EL (cell line): ENCODE measurements at places on chromosomes 3 and 15.
A peak's percentile ranks its signal among the peaks of the same experiment; 100 is the strongest.

GRCh38 chr3:132997404-132998185, 40.6 kb upstream of the TMEM108 start:
- no peak for DNase-seq

DNA sequence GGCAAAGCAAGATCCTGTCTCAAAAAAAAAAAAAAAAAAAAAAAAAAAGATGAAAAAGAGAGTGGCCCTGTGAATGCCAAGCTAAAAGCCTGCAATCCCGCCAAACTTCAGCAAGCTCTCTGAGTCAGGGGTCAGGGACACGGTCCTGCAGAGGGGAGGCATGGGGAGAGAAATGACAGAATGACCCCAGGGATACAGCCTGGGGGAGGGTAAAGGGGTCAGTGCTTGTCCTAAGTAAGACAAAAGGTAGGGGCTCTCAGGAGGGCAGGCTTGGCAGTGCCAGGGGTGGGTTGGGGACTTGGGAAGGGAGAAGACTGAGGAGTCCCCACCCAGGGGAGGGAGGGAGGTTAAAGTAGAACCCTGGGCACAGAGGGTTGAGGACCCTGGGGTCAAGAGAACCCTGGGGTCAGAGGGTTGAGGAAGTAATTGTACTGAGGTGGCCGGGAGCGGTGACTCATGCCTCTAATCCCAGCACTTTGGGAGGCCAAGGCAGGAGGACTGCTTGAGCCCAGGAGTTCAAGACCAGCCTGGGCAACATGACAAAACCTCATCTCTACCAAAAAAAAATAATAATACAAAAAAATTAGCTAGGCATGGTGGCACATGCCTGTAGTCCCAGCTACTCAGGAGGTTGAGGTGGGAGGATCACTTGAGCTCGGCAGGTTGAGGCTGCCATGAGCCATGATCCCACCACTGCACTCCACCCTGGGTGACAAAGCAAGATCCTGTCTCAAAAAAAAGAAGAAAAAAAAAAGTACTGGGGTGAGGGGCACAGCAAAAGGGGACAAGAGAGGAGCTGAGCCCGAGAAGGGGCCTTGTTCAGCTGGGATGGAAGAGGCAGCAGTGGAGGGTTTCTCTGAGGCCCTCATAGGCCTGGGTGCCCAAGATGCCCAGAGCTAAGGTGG, 5.2 kb upstream of the SEMA3B start:
- no peak for DNase-seq

DNA sequence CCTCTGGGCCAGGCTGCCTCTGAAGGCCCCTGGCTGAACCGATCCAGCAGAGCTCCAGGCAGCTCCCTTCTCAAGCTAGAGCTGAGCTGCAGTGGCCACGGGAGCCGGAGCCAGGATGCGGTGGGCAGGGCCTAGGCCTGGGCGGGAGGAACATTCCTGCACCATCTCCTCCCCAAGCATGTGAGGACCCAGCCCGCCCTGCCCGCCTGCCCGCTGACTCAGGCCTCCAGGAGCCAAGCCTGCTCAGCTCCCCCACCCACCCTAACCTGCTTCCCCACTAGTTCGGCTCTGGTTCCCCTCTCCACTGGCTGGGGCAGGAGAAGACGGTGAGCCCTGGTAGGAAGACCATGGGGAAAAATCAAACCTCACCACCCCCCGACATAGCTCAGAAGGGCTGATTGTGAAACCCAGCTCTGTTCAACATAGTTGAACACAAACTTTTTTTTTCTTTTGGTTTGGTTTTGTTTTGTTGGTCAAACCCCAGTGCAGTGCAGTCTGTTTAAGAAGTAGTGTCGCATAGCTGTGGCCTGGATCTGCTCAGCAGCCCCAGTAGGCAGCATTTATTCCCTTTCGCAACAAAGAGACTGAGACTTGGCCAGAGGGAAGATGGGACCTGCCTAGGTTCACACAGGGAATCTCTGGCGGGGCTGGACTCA, 13.5 kb downstream of the SNX33 start:
- peak; percentile 96 for DNase-seq

- no peak for DNase-seq
Observed at GRCh38 chr15:45674677-45675076, 39.8 kb downstream of the SQOR start.

- no peak for DNase-seq
Observed at GRCh38 chr15:89660556-89660955, 5.3 kb upstream of the KIF7 start.

DNA sequence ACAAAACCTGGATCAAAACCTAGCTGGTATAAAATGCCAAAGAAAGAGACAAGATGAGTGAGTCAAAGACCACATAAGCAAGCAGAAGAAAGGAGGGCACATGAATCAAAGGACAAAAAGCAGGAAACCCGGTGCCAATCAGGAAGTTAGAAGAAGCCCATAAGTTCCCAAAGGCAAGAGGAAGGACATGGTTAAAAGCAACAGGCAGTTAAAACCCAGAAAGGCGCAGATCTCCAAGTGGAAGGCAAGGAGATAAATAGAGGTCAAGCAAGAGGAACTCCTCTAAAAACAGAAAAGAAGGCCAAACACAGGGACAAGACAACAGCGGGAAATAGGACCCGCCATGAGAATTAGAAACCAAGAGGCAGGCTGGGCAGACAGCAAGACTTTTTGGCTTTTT, 4.4 kb downstream of the TMOD2 start:
- DNase-seq = no peak

- peak; percentile 72 for DNase-seq
Observed at GRCh38 chr3:128878556-128879124, 780 bp upstream of the ACAD9 start.

- DNase-seq = no peak
Observed at GRCh38 chr3:171743327-171744157, 66.7 kb downstream of the PLD1 start.

DNA sequence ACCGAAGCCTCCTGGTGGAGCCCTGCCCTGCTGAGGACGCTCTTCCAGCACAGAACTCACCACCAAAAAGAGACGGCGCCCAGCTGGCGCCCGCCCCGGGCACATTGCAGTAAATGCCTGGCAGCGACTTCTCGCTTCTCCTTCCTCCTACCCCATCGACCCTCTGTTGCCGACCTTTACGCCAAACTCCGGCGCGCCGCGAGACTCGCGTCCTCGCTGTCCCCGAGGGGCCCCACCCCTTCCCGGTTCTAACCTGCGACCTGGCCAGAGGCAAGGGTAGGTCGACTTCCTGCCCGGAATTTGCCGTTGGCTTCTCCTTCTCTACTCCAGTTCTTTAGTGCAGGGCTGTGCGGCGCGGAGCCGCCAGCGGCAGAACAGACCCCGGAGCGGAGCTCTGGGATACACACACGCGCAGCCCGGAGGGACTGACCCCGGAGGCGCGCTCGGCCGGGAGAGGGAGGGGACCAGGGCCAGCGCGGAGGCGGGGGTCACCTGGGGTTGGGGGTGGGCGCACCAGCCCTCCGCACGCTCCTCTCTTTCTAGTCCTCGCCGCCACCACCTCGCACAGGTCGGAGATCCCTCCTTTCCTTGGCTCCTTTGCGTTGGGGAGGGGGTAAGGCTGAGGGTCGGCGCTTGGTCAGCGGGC, 226.6 kb upstream of the AZI2 start:
- no peak for DNase-seq

DNA sequence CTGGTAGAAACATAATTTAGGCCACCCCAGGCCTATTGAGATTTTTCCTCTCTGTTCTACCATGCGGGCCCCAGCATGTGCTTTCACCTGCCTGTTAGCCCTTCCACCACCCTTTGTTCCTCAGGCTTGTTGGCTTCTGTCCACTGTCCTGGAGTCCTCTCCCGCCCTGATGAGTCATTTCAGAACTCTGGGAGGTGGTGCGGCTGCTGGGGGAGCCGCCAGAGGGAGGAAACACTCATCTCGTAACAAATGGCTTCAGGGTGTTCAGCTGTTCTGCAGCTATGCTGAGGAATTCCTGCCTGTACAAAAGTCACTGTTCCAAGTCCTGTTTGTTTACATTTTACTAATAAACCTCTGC, 36.3 kb downstream of the LRTM1 start:
- peak; percentile 99 for DNase-seq

DNA sequence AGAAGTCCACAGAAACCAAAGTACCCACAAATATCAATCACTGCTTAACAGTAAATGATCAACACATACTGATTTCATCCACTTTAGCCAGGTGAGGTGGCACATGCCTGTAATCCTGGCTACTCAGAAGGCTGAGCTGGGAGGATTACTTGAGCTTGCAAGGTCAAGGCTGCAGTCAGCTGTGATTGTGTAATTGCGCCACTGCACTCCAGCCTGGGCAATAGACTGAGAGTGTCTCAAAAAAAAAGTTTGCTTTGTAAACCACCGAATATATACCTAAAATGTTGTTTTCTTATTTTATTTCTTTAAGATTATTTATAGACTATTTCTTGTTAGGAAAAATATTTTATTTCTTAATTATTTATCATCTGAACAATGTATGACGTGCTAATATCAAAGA, 8.7 kb upstream of the ATP13A4 start:
- no peak for DNase-seq

DNA sequence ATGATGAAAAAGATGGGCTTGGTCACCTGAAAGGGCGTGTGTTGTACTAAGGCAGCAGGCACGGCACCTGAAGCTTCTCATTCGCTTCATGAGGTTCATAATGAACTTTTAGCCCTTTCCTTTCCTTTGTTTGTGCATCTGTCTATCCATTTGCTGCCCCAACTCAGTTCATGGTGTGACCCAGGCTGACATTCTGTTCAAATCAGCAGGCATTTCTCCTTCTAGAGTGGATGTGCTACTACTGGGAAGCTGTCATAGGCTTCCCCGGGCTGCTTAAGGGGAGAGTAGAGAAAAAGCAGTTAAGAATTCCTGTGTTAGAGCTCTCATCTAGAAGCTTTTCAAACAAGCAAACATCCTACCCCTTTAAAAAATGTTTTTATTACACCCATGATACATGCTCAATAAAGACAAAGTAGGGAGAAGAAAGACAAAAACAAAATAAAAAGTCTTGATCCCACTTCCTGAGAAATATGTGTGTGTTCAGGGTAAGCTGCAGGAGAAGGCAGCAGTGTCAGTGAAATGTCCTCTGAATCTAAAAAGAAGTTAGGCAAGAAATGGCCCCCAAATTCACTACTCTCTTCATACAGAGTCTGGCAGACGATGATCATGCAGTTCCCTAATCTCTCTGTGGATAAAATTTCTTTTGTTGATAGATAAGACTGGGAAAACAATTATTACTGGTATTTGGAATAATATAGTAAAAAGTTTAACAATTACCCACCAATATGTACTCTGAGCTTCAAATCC, 136.9 kb upstream of the PFN2 start:
- peak; percentile 38 for DNase-seq

DNA sequence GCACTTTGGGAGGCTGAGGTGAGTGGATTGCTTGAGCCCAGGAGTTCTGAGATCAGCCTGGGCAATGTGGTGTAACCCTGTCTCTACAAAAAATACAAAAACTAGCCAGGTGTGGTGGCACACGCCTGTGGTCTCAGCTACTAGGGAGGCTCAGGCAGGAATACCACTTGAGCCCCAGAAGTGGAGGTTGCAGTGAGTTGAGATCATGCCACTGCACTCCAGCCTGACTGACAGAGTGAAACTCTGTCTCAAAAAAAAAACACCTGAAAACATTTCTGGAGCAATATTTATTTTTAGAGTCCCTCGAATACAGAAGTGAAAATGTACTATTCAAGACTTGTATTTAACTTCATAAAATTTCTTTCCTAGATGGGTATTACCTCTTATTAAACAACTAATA, 4.6 kb downstream of the SPCS1 start:
- DNase-seq = no peak

GRCh38 chr15:92043283-92043682, 189.8 kb downstream of the SLCO3A1 start:
- no peak for DNase-seq

DNA sequence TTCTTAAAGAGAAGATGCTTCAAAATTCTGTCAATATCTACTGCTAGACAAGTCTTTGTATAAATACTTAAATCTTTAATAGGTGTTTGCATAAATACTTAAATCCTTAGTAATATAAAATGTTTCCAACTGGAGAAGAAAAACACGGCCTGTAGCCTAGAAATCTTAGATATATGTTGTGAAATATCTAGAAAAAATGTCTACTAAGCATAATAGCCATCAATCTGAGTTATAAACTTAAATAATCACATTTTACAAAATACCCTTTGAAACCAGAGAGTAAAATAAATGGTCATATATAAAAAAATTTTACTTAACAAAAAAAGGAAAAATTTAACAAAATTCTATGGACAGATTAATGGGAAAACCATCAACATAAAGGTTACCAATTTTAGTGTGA, 73.9 kb downstream of the PLOD2 start:
- DNase-seq = no peak

- DNase-seq = peak; percentile 28
Observed at GRCh38 chr3:184561913-184562877, 610 bp downstream of the EPHB3 start.
